ENCODE measurements at places on chromosomes 11 and 22.

GRCh38 chr11:69828971-69829344 is 9.7 kb upstream of the FGF3 start:
- DNase-seq = no peak

- no peak for DNase-seq
Observed at GRCh38 chr11:10730151-10730550, 20.9 kb upstream of the CTR9 start.

- no peak for DNase-seq
Observed at GRCh38 chr11:78995171-78995570, 420.5 kb upstream of the NARS2 start.

GRCh38 chr11:28666632-28667031 is 558.4 kb downstream of the METTL15 start:
- DNase-seq = no peak

GRCh38 chr11:23280088-23280487 is 419.8 kb upstream of the CCDC179 start:
- no peak for DNase-seq

DNA sequence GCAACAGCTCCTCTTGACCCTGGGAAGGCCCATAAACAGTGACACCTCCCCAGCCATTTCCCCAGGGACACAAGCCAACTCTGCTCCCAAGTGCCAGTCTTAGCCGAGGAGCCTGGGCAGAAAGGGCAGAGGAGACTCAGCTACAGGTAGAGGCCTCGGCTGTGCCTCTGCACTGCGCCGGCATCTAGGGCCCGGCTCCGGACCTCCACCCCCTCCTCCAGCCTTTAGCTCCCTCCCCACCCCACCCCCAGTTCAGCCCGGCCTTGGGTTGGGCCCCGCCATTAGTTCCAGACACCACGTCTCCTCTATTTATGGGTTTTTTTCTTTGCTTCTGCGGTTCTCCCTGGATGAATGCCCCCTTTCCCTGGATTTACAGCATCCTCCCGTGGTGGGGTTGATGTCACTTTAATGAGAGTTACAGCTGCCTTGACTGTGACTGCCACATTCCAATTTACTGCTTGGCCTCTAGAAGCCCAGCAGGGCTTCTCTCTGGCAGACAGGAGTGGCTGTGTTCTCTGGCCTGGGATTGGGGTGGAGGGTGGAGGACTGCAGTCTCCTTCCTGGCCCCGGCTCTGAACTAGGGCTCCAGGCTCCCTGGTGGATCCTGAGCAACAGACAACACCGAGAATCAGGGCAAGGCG is 13.5 kb upstream of the OAF start:
- no peak for DNase-seq

- DNase-seq = no peak
Observed at GRCh38 chr11:106397787-106398501, 320.5 kb downstream of the AASDHPPT start.

GRCh38 chr22:46659791-46660186 is 39.6 kb downstream of the GRAMD4 start:
- DNase-seq = no peak

DNA sequence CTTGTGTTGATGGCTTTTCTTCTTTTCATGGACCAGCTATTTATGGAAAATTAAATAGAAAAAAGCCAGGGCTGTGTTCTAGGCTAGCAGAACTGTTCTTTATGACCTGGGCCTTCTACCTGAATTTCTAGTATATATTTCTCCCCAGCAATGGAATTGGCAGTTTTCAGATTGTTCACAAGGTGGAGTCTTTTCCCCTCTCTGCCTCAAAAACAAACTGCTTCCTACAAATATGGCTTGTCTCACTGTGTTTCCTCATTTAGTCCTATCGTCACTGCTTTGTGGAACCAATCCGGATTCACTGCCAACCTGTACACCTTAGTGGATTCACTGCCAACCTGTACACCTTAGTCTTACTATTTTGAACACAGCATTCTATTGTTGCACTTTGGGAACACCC is 5.0 kb upstream of the APOL5 start:
- DNase-seq = no peak

- DNase-seq = no peak
Observed at GRCh38 chr11:118058311-118059245, 18.3 kb upstream of the TMPRSS4 start.

GRCh38 chr11:3855808-3856491 is 486 bp downstream of the STIM1 start:
- DNase-seq = no peak

DNA sequence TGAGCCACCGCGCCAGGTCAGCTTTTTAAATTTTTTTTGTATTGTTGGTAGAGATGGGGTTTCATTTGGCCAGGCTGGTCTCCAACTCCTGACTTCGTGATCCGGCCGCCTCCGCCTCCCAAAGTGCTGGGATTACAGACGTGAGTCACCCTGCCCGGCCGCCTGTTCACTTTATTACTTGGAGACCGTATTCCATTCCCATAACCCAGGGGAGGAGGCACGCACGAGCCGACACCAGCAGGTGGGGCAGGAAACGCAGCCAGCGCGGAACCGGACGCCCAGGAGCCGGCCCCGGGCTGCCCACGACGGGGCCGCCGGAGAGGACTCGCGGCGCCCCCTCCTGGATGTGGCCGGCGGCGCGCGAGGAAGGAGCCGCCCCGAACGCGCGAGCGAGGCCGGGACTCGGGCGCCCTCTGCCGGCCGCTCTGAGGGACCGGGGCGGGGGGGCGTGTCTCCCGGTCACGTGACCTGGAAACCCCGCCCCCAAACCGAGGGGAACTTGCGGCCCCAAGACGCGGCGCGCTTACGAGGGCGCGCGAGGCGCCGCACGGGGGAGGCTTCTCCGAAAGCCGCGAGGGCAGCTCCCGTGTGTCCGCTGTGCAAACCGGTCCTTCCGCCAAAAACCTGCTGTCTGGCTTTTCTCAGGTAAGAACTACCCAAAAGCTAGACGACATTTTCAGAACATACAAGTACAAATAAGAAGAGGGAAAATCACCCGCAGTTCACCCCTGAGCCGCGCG is 11.6 kb upstream of the RNH1 start:
- peak; percentile 89 for DNase-seq

DNA sequence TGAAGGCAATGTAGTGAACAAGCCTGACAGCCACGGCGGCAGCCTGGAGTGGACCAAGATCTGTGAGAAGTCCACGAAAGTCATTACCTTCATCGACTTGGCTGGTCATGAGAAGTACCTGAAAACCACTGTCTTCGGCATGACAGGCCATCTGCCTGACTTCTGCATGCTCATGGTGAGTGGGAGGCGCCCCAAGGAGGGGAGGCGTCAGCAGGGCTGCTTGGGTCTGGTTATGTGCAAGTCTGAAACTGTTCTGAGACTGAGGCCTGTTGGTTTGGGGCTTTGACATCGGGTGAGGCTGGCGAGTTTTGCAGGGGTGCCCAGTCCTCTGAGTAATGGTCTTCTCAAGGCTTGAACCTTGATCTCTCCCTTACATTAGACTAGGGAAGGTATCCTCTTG is 11.1 kb downstream of the GTPBP1 start:
- DNase-seq = no peak

DNA sequence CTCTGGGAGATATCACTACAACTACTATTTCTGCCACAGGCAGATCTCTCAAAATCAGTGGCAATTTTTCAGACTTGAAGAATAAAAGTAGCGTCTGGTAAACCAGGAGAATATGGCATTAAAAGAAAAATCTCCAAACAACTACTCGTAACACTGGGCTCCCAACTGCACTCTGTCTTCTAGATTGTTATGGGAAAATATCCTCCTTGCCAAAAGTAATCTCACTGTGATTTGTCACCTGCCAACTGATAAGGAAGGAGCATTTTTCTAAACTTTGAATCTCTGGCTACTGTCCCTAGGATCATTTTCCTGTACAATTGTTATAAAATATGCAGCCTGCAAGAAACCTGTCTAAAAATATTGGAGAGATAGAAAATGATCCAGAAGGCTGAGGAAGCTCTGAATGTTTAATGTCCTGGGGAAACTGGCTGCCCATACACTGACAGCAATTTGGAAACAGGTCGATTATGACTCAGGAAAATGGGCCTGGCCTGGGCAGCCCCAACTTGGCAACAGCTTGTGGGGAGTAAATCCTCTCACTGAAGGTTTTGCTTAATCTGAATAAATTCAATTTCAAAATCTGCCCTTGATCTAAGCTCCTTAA is 90.5 kb upstream of the DBX1 start:
- no peak for DNase-seq

GRCh38 chr11:128188346-128189004 is 398.9 kb downstream of the ETS1 start:
- DNase-seq = no peak

DNA sequence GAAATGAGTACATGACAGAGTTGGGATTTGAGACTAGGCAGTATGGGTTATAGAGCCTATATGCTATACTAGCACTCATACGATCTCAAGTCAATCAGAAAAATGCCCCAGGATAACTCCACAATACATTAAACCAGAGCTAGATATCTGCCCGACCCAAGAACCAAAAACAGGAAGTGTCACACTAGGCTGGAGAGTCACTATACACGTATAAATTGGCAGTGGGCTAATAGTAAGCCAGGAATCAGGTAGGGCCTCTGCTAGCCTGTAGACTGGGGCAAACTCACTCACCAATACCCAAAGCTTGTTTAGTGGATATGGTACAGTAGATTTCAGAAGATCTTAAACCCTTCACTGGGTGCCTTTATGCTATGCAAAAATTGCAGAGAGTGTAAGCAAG is 16.2 kb upstream of the EIF4G2 start:
- DNase-seq = no peak

DNA sequence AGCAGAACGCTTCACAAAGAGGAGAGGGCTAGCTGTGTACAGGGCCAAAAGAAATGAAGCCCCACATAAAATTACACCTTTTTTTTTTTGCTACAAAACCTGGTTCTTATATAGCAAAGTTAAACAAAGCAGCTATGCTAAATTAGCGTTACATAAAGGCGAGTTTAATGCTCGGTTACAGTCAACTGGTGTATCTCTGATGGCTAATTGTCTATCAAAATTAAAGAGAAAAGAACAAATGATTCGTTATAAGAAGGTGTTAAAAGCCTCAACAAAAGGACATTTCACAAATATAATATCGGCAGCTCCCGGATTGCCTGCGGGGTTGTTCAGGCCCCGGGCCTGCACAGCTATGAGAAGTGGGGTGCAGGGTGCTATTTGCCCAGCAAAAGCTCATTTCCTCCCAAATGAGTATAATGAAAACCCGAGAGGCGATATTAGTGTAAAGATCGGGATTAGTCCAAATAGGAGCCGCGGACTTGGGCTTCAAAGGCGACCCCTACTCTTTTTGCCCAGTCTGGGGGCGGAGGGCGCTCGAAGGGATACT is 13.3 kb upstream of the PAX6 start:
- DNase-seq = no peak

GRCh38 chr22:22877523-22878210 is 9.9 kb upstream of the IGLL5 start:
- DNase-seq = peak; percentile 28

DNA sequence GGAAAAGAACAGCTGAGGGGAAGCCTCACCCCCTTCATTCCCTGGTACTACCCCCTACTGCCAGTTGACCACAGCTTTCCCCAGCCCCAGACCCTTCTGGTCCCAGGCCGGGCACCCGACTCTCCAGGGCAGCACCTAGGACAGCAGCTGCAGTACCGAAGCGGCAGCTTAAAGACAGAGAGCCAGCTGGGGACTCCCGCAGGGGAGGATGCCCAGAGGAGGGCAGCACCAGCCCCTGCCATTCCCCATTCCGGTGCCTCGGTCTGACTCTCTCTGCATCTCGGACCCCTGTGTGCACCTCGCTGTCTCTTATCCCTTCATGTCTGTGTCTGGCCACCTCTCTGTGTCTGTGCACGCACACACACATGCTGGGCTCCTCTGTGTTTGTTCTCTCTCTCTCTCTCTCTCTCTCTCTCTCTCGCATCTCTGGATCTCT is 9.4 kb downstream of the IGSF9B start:
- no peak for DNase-seq

DNA sequence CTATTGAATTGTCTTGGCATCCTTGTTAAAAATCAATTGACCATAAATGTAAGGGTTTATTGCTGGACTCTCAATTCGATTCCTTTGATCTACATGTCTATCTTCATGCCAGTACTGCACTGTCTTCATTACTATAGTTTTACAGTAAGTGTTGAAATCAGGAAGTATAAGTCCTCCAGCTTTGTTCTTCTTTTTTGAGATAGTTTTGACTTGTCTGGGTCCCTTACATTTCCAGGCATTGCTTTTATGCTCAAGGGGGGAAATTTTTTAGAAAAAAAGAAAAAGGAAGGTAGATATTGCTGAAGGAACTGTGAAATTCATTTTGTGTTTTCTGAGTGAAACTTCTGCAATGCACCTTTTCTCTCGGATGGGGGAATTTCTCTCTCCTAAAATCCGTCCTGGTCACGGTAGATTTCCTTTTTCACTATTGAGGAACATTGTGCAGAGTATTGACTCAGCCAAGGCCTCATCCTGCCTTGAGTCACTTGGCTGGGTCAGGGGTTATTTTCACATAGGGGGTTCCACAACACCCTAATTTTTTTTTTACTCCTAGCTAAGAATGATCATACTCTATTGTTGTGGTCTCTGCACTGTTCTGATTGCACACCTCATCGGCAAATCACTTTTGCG is 2.8 kb upstream of the ACER3 start:
- no peak for DNase-seq

DNA sequence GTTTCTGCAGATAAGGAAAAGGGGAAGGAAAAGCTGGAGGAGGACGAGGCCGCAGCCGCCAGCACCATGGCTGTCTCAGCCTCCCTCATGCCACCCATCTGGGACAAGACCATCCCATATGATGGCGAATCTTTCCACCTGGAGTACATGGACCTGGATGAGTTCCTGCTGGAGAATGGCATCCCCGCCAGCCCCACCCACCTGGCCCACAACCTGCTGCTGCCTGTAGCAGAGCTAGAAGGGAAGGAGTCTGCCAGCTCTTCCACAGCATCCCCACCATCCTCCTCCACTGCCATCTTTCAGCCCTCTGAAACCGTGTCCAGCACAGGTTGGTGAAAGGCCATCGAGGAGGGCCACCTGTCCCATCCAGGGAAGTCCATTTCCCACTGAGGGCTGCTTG is 5.6 kb downstream of the TEF start:
- DNase-seq = no peak

GRCh38 chr22:16949561-16949960 is 58.5 kb downstream of the GAB4 start:
- DNase-seq = no peak

GRCh38 chr22:29854432-29854831 is 16.4 kb upstream of the ASCC2 start:
- no peak for DNase-seq

DNA sequence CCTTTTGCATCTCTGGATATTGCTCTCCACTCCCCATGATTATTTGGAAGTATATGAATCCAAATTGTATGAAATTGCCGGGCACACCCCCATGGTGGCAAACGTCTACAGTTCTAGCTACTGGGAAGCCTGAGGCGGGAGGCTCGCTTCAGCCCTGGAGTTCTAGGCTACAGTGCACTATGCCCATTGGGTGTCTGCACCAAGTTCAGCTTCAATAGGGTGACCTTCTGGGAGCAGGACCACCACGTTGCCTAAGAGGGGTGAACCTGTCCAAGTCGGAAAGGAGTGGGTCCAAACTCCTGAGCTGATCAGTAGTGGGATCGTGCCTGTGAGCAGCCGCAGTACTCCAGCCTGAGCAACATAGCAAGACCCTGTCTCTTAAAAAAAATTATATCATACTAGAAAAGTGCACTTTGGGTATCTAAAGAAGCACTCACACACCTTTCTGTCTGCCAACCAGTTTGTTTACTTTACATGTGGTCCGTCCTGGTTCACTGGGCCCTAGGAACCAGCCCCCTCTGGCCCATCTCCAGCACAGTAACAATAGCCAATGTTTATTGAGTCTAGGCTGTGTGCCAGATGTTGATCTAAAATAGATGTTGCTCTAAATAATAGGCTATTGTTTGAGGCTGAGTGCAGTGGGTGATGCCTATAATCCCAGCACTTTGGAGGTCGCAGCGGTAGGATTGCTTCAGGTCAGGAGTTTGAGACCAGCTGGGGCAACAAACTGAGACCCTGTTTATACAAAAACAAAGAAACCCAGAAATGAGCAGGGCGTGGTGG is 16.4 kb upstream of the KAT5 start:
- peak; percentile 96 for DNase-seq

All from NCI-H2029 (cell line).